Activated CD4-positive, alpha-beta memory T cell treated with anti-CD3 and anti-CD28 coated beads, Interleukin-2, amount 10 ng/mL, durations not matched to agents 7 days and 5 days (primary cell): ENCODE measurements at places on chromosomes 5 and 9. TPM values are rescaled to one million over a fixed set of nuclear protein-coding genes. Genes with fewer than 3 reads are reported as not detected.
A peak's percentile ranks its signal among the peaks of the same experiment; 100 is the strongest.

The COL15A1 gene
- 0.33 TPM for total RNA-seq

The INSL6 gene
- total RNA-seq = not detected

The PRRC2B gene
- total RNA-seq = 178 TPM

The OTP gene
- not detected for total RNA-seq

DNA sequence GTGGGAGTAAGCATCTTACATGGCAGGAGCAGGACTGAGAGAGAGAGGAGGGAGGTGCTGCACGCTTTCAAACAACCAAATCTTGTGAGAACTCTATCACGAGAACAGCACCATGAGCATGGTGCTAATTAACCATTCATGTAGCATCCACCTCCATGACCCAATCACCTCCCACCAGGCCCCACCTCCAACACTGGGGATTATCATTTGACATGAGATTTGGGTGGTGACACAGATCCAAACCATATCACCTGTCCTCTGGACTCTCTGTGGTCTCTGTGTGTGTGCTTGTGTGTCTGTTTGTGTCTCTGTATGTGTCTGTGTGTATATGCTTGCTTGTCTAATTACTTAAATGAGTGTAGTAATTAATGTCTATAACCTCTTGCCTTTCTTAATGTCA is 31.1 kb downstream of the SEC61B start:
- peaks cover 32% of the 10 kb centered on the region for H3K4me1 ChIP-seq
- DNase-seq = no peak
- H3K27ac ChIP-seq = peak overlapping the region; percentile 55

DNA sequence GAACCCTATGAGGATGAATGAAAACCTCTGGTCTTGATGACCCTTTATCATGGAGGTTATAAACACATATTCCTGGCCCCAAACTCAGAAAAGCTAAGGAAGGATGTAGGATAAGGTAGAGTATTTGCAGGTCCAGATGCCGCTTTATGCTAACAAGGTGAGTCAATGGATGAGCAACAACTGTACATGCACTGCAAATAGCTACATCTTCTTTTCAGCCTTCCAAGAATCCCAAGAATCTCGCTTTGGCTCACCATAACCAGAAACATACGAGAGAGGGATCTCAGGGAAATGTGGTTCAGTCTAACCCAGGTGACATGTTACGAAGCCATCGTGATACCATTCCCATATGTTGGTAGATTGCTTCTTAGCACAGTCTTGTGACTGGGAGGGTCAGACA is 152.3 kb upstream of the ANKH start:
- no peaks in the 10 kb centered on the region for H3K4me1 ChIP-seq
- H3K4me3 ChIP-seq = no peak overlapping the region

DNA sequence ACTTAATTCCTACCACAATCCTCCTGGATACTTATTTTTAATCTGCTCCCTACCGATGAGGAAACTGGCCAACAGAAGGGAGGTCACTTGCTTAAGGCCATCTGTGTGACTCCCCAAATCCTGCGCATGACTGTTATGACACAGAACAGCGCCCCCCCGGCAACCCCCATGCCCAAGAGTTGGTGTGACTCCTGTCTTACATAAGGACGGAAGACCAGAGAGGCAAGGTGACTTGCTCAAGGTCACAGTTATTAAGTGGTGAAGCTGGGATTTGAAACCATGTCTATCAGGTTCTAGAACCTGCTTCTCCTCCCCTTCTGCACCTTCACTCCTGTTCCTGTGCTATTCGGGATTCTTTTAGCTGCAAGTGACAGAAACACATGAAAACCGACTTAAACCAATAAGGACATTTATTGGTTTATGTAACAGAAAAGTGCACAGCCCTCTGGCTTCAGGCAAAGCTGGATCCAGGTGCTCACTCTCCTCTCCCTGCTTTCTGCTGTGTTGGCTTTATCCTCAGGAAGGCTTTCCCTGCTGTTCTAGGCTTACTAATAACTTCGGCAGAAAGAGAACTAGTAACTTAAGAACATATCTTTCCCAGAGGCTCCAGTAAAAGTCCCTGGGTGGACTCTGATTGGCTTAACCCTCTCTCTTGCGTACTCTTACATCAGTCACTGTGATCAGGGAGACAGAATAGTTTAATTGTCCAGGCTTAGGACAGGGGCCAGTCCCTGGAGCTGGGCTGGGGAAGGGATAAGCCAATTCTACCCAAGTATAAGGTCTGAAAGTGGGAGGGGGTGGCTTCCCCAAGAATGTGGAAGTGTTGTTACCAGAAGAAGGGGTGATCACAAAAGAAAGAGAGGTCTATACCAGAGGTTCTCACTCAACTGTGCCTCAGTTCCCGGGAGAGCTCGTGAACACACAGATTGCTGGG is 43.7 kb downstream of the FGF18 start:
- no peaks in the 10 kb centered on the region for H3K4me1 ChIP-seq
- H3K36me3 ChIP-seq = no peaks in the 10 kb centered on the region
- H3K4me3 ChIP-seq = no peak overlapping the region
- H3K27ac ChIP-seq = no peak overlapping the region
- H3K27me3 ChIP-seq = peaks cover 5% of the 10 kb centered on the region
- DNase-seq = no peak

DNA sequence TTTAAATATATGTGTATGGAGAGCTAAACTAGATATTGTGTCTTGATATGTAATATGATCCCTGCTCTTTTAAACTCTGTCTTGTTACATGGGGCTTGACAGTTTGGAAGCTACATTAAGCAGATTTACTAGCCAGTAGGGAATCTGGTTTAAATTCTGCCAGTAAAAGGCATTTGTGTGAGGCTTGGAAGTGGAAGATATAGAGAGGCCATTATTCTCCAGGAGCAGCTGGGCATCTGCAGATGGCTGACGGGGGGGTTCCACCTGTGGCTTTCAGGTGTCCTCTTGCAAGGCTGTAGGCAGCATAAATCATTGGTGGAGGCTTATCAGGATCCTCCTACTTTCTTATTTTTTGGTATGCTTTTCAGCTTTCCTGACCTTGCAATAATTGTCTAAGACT is 179.1 kb upstream of the FBXL7 start:
- H3K4me1 ChIP-seq = no peaks in the 10 kb centered on the region
- no peaks in the 10 kb centered on the region for H3K27me3 ChIP-seq
- H3K36me3 ChIP-seq = no peaks in the 10 kb centered on the region

DNA sequence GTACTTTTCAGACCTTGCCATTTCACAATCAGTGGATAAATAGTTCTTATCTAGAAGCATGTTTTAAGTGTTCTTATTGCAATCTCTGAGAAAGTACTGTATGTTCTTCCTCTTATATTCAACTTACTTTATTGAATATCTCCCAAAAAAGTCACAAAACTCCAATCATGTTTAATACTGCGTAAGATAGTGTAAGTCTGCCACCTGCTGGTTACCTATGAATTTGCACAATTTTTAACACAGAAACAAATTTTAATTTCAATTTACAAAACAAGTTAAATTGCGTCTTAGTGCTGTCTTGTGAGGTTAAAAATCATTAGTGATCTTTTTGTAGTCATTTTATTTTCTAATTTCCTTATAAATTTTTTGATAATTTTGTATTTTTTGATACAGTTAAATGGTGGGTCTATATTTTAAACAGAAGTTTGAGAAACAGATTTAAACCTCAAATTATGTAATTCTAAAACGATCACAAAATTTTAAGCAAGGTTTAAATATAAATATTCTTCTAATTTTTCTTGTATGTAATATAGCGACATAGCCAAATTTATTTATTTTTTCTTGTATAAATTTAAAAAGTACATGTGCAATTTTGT is 115.8 kb downstream of the EMB start:
- H3K27ac ChIP-seq = no peak overlapping the region
- H3K36me3 ChIP-seq = peaks cover 7% of the 10 kb centered on the region
- no peak overlapping the region for H3K4me3 ChIP-seq
- peaks cover 2% of the 10 kb centered on the region for H3K27me3 ChIP-seq
- H3K4me1 ChIP-seq = peaks cover 14% of the 10 kb centered on the region

DNA sequence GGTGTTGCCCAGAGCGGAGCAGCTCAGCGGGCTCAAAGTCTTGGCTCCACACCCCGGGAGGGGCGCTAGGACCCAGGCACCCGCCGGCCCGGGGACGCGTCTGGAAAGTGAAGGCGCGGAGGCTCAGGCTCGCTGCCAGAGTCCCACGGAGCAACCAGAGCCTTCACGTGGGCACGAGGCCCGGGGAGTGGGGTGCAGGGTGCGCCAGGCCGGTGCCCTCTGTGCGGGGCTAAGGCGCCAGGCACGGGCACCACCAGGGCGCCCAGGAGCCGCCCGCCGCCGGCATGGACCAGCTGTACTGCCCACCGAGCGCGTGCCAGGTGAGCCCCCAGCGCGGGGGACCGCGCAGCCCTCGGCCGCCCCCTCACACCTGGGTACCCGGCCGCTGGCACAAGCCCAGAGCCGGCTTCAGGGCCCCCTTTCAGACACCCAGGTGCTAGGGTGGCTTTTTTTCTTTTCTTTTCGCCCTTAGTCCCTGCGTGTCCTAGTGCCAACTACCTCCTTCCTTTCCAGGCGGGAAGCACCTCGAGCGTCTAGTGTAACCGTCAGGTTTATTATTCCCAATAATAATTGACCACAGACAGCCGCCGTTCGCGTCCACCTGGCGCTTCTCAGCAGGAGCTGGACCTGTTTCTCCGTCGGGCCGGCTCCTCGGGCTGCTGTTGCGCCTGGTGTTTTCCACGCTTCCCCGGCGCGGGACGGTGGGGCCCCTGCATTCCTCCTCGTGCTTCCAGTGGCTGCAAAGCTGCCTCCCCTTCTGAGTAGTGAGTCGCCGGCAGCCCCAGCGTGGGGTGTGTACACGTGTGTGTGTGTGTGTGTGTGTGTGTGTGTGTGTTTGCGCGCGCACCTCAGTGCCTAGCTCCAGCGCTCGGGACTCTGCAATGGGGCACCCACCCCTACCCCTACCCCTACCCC is 30.1 kb upstream of the PDE8B start:
- H3K36me3 ChIP-seq = no peaks in the 10 kb centered on the region
- peaks cover 49% of the 10 kb centered on the region for H3K27me3 ChIP-seq
- H3K27ac ChIP-seq = no peak overlapping the region

DNA sequence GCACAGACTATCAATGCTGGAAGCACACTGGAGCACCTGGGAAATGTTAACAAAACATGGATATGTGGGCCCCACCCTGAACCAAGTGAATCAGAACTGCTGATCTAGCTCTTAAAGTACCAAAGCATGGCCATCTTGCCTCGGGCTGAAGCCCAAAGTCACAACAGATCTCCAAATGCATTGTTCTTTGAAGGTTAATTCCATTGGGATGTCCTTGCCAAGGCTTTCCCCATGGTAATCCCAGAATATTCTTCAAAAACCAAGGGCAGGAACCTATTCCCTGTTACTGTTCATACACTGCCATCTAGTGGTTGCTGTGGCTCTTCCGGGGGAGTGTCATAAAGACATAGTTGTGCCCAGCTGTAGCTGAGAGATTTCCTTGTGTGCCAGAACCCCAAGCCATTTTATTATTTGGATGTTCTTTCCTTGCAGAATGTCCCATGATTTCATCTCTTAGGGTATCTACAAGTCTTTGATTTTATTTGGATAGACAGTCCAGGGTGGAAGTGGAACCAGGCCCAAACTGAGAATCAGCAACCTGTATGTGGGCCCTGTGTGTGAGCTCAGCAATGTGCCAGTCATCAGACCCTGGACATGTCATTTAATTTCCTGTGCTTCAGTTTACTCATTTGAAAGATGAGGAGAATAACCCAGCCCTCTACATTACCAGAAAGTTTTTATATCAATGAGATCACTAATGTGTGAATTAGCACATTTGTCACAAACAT is 290.0 kb downstream of the ACTL7B start:
- no peaks in the 10 kb centered on the region for H3K27me3 ChIP-seq
- H3K4me3 ChIP-seq = no peak overlapping the region
- no peak overlapping the region for H3K27ac ChIP-seq
- no peaks in the 10 kb centered on the region for H3K36me3 ChIP-seq

DNA sequence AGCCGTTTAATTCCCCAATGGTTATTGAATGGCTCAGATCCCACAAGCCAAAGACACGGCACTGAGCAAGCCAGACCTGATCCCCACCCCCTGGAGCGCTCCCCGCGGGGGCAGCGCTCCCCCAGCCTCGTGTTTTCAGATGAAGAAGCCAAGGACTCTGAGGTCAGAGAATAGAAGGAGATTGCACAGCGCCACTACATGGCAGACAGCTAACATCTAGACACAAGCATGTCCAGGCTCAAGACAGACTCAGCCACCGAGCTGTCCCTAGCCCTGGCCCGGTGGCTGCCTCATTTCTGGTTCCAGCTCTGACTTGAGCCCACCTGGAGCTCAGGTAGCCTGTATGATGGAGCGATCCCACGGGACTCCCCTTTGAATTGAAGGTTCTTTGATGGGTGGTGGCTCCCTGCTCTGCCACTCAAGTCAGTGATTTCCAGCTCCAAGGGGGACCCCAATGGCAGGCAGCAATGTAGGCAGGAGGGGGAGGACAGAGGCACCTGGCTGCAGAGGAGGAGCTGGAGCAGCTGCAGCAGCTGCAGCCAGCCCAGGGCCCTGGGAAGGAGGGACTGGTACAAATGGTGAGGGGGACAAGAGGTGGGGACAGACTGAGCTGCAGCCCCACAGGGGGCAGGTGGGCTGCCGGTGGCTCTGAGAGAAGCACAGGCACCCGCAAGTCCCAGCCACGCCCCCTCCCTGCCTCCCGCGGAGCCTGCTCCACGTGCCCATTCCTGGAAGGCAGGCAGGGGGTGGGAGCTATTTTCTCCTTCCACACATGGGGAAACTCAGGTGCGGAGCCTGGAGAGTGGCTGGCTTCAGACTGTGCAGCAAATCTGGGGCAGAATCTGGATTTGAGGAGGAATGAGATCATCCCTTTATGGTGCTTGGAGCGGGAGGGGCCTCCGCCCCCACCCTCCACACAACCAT is 40.2 kb downstream of the NTNG2 start:
- H3K36me3 ChIP-seq = no peaks in the 10 kb centered on the region
- no peak overlapping the region for H3K4me3 ChIP-seq
- DNase-seq = no peak
- no peak overlapping the region for H3K27ac ChIP-seq
- H3K4me1 ChIP-seq = no peaks in the 10 kb centered on the region

DNA sequence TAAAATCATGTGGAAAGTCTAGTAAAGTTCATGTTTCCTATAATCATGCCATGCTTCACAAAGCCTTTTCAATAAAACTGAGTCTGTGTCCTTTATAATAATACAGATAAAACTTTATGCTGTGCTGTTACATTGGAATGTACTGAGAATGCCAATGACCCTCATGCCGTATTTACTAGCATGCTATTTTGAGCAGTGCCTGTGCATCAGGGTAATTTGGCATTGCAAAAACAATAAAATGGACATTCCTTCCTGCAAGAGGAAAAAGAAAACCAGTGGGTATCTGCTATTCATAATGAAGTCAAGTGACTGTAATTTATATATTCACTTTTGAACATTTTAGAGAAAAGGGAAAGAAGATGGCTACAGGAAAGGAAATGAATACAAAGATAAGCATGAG is 159.0 kb downstream of the PBX3 start:
- no peaks in the 10 kb centered on the region for H3K4me1 ChIP-seq
- H3K27me3 ChIP-seq = no peaks in the 10 kb centered on the region
- DNase-seq = no peak
- H3K4me3 ChIP-seq = no peak overlapping the region
- H3K36me3 ChIP-seq = no peaks in the 10 kb centered on the region

DNA sequence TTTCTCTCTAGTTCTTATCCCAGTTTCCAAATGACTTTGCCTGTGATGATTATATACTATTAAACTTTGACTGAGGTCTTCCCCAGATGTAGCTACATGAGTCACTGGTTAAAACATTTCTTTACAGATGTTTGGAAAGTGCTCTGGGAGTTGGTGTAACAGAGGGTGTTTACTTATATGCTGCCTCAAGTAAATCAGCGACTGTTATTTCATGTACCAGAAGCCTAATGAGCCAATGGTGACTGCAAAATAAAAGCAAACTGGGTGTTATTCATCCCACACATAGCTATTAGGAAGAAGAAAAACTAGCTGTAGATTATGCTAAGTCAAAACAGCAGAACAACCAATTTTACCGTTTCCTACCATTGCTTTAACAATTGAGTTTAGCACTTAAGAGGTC is 929.7 kb upstream of the SEMA6A start:
- DNase-seq = no peak
- no peaks in the 10 kb centered on the region for H3K4me1 ChIP-seq
- no peaks in the 10 kb centered on the region for H3K36me3 ChIP-seq
- H3K27me3 ChIP-seq = no peaks in the 10 kb centered on the region
- H3K4me3 ChIP-seq = no peak overlapping the region
